ENCODE measurements at places on chromosomes 6 and 20.
A peak's percentile ranks its signal among the peaks of the same experiment; 100 is the strongest.

- DNase-seq: peak; percentile 58
These were observed 51.9 kb downstream of the B4GALT5 start for GRCh38 chr20:49661560-49662329.

DNA sequence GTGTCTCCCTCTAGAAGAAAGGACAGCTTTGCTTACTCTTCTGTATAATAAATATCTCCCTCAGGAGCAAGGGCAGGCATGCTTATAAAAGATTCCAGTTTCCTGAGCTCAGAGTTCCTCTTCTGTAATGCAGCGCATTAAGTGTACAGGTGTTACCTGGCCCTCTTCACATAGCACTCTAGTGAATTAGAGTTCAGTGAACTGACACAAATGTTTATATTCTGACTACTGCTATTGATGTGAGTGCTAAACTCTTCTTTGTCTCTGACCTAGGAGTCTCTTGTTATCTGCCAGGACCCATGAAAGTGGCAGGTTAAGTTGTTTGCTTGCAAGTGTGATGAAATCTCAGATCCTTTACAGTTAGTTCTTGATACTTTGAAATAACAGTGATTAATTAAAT is 33.5 kb downstream of the CYB5R4 start:
- DNase-seq: no peak

DNA sequence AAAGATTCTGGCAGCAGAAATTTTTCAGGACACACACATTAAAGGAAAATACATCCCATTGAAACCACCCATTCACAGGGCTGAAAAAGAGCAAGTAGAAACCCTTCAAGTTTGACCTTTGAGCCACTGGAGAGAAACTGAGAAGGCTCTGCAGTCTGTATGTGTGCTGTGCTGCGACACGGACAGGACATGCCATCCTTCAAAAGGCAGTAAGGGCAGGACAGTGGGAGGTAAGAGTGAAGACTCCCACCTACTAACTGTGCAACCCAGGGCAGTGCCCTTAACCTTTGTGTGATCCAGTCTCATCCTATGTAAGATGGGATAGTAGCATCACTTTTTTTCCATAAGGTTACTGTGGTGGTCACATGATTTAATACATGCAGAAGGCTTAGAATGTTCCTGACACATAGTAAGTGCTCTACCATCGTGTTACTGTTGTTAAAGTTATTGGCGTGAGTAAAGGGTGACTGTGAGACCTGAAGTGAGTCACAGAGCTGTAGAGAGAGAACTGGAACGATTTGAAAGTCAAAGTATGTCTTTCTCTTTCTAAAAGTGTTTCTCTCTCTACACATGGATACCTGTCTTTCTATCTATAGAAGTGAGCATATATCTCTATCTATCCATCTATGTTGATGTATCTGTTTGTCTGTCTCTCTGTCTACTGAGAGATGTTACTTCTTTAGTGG is 153.7 kb upstream of the OLIG3 start:
- no peak for DNase-seq

- no peak for DNase-seq
These were observed 69.1 kb downstream of the MYB start for GRCh38 chr6:135250234-135250633.

GRCh38 chr6:2944405-2945152 is 26.8 kb downstream of the SERPINB6 start:
- no peak for DNase-seq

- no peak for DNase-seq
These were observed 20.3 kb upstream of the LRRN4 start for GRCh38 chr20:6074145-6074561.

- no peak for DNase-seq
These were observed 157.6 kb upstream of the INSM1 start for GRCh38 chr20:20210327-20210726.
